Esophagus muscularis mucosa (tissue), 4 donors: ENCODE measurements at places on chromosomes 5 and 9. TPM values are rescaled to one million over a fixed set of nuclear protein-coding genes. Genes with fewer than 3 reads are reported as not detected.

DNA sequence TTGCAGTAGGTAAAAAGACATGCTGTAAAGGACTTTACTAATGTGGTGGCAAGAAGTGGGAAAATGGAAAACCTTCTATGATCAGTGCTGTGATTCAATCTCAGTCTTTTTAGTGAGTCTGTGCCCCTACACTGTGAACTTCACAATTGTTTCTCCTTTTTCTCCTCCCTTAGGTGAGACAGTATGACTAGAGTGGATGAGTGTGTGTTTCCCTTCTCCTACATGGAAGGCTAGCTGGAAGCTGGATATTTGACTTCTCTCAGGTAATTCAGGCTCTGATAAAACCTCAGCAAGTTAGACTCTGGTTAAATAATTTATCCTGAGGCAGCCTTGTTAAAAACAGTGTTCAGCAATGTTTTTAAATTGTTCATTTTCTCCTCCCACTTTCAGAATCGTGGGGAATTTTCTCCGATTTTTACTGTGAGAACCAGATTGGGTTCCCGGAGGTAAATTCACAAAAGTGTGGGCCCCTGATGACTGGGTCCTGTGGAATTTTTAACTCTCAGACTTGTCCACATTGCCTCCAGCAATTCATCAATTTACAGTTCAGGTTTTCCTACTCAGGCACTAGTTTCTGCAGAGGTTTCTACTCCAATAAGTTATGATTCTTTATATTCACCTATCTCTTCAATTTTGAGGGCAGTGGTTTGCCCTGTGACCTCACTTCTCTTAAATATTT lies 149.1 kb upstream of the PIK3R1 start:
- no peak for DNase-seq

DNA sequence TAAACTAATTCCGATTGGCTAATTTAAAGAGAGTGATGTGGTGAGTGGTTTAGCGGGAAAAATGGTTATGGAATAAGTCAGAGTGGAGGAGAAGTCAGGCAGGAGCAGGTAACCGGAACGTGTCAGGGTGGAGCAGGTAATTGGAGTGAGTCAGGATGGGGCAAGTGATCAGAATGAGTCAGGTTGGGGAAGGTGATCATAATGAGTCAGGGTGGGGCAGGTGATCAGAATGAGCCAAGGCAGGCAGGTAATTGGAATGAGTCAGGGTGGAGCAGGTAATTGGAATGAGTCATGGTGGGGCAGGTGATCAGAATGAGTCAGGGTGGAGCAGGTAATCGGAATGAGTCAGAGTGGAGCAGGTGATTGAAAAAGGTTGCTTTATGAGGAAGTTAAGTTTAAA lies 101.4 kb downstream of the TMEM167A start:
- no peak for DNase-seq

DNA sequence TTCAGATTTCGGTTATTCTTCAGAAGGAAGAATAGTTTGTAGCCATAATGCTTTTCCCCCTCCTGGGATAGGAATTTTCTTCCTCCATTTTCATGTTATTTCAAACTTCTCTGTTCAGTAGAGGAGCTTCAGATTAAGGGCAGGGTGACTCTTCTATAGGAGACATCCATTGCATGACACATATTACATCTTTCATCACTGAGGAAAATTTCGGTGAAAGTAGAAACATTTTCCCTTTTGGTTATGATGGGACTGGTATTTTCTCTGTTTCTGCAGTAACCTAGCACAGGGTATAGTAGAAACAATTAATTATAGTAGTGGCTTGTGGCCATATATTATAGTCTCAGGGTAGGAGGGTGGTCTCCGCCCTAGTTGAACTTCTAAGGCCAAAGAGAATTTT lies 1.1 kb downstream of the IPO11 start:
- no peak for DNase-seq

- no peak for DNase-seq
Observed at GRCh38 chr5:78787783-78788182, 139.2 kb upstream of the LHFPL2 start.

GRCh38 chr5:32280656-32281081 lies 32.1 kb downstream of the MTMR12 start:
- DNase-seq = no peak

Gene PCDHB13
- 8.1 TPM for total RNA-seq

Gene ZNF366
- total RNA-seq = 6.7 TPM

Gene LAMC3
- total RNA-seq = not detected

Gene TSSK1B
- not detected for total RNA-seq
